ENCODE measurements at places on chromosomes 6 and 20. TPM values are rescaled to one million over a fixed set of nuclear protein-coding genes. Genes with fewer than 3 reads are reported as not detected.

Gene CD24
- total RNA-seq: 84.6 TPM

Gene PPIL1
- total RNA-seq: 20.8 TPM

Gene MAP1LC3A
- total RNA-seq: 4.9 TPM

Gene TCP11
- total RNA-seq: 0.19 TPM
